ENCODE measurements at places on chromosomes 12 and 14.
A peak's percentile ranks its signal among the peaks of the same experiment; 100 is the strongest.

- DNase-seq = no peak
These were observed 26.6 kb downstream of the RASSF3 start for GRCh38 chr12:64636856-64637255.

GRCh38 chr12:66170606-66171005 lies 810 bp upstream of the TMBIM4 start:
- DNase-seq = peak; percentile 54

DNA sequence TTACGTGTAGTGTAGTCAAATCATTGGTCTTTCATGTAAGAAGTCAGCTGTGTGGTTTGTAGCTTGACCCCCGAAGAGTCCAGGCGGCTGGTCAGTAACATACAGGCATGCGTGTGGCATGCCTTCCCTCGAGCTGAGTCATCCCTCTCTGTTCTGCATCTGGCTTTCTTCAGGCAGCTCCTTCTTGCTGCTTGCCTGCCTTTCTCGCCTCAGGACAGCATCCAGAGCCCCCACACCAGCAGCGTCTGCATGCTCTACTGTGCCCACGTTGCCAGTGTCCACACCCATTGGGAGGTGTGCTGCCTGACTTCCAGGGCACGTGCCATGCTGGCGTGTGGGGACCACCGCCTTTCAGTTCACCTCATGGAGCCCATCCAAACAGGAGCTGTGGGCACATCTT lies 96.8 kb downstream of the EP400 start:
- no peak for DNase-seq

- no peak for DNase-seq
These were observed 209.2 kb downstream of the ALX1 start for GRCh38 chr12:85489194-85489593.

GRCh38 chr12:75390899-75391538 lies at the start of gene GLIPR1L2:
GLIPR1L2 (plus strand) TSS chr12:75391089; CDS start chr12:75391117, 28 bp downstream.
- peak; percentile 95 for DNase-seq

DNA sequence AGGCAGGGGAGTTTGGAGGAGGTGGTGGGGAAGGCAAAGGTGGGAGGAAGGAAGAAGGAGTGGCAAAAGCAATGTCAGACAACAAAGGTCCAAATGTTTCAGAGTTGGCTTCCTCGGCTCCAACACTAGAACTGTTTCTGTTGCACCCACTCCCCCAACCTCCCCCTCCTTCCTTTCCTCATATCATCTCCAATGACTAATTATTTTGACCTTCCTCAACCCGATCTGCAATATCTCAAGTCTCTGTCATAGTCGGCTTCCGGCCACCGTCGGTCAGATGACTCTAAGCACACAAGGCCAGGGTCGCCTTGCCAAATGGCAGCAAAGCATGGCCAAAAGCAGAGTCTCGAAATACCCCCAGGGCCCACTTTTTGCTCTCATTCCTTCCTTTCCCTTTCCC lies 637.0 kb upstream of the TBX3 start:
- DNase-seq = no peak

DNA sequence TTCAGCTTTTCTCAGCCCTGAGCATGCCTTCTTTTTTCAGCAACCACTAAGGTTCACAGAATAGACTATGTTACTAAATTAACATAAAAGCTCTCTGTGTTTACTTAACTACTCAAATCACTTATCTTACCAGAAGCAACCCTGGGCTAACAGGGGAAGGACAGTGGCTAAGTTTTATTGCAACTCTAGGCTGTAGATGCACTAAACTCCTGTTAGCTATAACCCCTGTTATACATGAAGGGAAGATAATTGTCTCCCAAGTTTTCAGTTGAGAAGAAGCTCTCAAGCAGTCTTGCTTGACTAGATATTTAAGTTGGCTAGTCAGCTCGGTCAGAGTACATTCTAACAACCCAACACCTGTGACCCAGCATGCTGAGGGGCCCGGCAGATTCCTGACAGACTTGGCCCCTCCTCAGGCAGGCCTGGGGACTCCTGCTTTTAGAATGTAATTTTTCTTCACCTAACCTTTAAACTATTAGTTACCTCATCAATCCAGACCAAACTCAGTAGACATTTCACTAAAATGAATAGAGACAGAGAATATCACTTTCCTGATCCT lies 464.5 kb downstream of the EGLN3 start:
- DNase-seq = no peak

GRCh38 chr14:23160924-23161522 lies 22.4 kb downstream of the SLC7A8 start:
- DNase-seq = no peak

DNA sequence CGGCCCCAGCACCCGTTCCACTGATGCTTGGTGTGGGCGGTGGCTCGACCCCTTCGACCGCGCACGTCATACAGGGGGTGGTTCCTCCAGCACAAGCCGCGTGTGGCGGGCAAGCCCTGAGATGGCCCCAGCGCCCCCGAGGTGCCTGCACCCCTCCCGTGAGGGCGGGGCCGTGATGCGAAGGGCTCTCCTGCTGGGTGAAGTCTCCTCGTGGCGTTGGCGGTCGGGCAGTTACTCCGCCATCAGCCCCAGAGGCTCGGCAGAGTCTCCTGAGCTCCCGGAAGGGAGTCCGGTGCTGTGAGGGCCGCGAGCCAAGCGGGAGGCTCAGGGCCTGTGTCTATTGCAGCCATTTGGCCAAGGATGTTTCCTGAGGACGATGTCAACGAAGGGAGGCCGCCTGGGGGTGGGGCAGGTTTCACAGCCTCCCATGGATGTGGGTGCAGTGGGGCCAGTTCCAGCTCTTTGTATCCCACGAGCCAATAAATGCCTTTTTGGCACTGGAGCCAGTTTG lies 78.1 kb upstream of the GALNT9 start:
- DNase-seq = no peak

GRCh38 chr12:84811291-84811690 lies 101.3 kb downstream of the SLC6A15 start:
- no peak for DNase-seq

DNA sequence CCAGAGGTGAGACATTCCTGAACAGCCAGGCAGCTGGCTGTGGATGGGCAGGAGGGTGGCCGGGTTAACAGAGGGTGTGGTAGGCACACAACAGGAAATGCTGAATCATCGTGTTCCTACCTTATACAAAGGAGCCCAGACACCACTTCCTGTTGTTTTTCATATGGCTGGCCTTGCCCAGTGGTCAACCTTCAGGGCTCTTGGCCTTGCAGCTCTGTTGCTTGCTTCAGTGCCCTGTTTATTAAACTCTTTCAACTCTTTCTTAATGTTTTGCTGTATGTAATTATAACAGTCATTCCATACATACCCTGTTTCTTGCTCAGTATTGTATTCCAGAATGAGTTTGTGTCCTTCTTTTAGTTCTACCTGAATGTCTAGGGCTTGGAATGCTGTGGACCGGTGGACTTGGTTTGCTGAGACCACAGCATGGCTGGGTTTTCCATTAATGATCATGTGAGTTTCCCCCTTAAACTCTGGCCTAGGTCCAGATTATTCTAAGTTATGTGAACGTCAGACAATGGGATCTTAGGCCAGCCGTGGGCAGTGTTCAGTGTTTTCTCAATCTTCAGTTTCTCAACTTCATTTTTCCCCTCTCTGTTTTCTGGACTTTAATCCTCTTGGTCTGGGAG lies 11.9 kb downstream of the CFAP54 start:
- DNase-seq = peak; percentile 81

GRCh38 chr14:100803226-100803625 lies 22.7 kb upstream of the MEG3 start:
- DNase-seq = no peak

DNA sequence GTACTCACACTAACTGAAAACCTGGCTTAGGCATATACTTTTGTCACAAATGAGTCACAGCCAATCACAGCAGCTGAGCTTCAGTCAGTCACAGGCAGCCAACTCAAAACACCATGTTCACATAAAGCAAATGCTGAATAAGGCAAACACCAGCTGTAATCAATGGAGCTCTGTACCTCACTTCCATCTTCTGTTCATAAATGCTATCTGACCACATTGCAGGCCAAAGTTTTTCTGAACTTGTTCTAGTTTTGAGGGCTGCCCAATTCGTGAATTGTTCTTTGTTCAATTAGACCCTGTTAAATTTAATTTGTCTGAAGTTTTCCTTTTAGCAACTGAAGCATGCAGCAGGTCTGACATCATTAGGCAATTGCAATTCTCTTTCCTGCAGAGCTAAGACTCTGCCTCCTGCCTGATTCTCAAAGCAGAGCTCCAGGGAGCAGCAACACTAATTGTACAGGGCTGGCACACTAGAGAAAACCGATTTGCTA lies 129.9 kb downstream of the WIF1 start:
- DNase-seq = no peak

DNA sequence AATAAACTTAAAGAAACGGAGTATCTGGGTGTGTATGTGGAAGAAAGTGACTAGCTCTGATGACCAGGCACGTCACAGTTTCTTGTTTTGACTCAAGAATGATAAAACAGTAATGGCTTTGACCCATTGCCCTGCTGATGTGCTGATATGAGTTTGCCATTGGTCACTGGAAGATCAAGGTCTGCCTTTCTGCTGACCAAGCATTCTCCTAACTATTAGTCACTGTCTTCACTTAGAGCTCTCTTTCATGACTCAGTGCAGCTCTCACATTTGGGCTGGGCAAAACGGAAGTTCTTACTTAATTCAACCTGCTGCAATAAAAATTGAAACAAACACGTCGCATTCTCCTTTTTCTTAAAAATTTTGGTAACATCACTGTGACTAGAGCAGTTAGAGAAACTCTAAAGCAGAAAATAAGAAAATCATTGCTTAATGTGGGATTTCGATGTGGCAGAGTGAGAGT lies 366.7 kb downstream of the BTG1 start:
- DNase-seq = peak; percentile 77

DNA sequence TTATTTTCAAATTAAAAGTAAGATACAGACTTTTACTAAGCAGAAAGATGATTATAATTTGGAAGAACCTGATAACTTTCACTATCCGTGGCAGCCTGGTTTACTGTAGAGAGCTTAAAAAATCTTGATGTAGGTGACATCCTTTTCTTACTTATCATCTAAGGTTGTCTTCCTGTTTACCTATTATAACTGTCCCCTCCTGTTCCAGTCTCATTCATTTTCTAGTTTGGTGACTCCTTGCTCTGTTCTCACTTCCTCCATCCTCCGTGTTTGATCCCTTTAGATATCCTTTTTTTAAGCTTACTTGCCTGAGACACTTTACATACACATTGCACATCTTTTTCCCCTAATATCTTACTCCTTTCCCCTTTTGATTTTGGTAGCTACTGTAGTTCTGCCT lies 27.5 kb downstream of the CCDC91 start:
- no peak for DNase-seq

GRCh38 chr14:101446387-101446969 lies 114.8 kb upstream of the DIO3 start:
- DNase-seq = no peak

GRCh38 chr12:7581625-7582024 lies 78.0 kb upstream of the CD163 start:
- DNase-seq = no peak

DNA sequence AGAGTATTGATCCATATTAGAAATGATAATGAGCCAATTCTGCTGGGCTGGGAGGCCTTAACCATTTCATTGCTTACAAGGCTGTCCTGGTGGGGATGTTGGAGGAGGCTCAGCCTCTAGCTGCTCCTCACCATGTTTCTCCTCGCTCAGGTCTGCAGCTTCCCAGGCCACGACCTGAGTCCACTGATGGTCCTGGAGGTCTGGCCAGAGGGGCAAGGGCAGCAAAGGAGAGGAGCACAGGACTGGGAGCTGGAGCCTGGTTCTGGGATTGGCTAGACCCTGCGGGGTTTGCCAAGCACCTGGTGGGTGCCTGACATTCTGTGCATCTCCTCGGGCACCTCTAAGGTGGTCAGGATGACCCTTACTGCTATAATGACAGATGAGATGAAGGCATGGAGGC lies 92.6 kb downstream of the KIF26A start:
- no peak for DNase-seq

DNA sequence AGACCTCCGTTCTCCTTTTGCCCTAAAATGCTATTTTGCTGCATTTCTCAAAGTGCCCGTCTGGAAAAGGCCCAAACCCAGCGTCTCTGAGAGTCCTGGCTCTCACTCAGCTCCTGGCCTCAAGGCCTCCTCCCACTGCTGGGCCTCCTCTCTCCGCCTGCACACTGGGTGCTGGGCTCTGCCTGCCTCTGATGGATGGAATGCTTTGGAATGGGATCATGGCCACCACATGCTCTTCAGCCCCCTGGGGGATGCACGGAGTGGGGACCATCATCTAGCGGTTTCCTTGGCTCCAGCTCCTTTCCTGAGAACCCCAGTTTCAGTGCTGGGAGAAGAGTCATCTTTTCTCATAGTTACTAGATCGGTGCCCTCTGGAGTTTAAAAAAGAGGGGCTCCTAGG lies 65.2 kb downstream of the KDM2B start:
- no peak for DNase-seq

GRCh38 chr12:87509237-87509820 lies 519.9 kb downstream of the C12orf50 start:
- DNase-seq = no peak

- DNase-seq = no peak
These were observed 31.5 kb downstream of the DEGS2 start for GRCh38 chr14:100127853-100128455.

- no peak for DNase-seq
These were observed 22.3 kb upstream of the SPTLC2 start for GRCh38 chr14:77638771-77639171.

GRCh38 chr12:100576331-100577036 lies 3.0 kb downstream of the GAS2L3 start:
- no peak for DNase-seq

GRCh38 chr14:100246809-100247428 lies 8.0 kb downstream of the YY1 start:
- DNase-seq = peak; percentile 73

DNA sequence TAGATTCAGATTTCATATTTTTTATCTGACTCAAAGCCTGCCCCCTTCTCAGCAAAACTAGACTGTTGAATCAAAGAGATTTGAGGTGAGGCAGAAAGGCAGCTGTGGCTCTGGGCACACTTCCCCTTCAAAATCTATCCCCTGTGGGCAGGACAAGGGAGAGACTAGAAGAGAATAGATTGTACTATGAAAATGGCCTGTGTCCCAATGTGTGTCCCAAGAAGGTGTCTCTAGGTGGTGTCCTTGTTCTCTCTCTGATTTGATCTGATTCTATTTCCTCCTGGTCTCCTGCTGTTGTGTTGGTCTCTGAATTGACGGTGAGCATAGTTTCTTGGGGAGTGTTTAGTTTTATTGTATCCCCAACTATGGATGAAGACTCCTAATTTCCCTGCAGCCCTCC lies 565.8 kb upstream of the ATP2B1 start:
- no peak for DNase-seq

DNA sequence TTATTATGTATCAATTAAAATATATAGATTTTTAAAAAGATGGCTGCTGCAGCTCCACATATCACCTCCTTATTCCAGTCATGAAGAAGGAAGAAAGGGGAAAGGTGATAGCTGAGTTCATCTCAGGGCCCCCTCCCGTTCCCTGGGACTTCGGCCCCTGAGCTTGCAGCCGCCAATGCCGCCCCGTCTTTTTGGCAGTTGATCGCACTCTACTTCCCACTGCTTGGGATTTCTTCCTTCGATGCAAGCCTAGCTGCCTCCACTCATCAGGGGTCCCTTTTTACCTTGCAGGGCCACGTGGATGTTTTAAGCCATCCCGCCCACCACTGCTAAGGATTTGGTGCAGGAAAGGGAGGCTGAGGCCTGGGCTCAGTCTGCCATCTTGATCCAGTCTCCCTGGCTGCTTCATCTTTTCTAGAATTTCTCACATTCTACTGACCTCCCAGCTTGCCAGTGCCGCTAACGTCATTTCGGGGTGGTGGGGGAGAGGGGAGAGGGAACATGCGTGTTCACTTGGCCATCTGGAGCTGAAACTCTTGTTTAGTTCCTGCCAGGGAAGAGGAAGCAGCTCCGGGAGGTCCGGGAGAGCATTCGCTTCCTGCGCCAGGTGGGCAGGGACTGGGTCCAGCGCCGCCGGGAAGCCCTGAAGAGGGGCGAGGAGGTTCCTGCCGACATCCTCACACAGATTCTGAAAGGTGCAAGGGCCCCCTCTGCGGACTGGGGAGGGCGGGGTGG lies 31.3 kb downstream of the CYP46A1 start:
- DNase-seq = no peak
